ENCODE measurements at places on chromosomes 11 and 22.

DNA sequence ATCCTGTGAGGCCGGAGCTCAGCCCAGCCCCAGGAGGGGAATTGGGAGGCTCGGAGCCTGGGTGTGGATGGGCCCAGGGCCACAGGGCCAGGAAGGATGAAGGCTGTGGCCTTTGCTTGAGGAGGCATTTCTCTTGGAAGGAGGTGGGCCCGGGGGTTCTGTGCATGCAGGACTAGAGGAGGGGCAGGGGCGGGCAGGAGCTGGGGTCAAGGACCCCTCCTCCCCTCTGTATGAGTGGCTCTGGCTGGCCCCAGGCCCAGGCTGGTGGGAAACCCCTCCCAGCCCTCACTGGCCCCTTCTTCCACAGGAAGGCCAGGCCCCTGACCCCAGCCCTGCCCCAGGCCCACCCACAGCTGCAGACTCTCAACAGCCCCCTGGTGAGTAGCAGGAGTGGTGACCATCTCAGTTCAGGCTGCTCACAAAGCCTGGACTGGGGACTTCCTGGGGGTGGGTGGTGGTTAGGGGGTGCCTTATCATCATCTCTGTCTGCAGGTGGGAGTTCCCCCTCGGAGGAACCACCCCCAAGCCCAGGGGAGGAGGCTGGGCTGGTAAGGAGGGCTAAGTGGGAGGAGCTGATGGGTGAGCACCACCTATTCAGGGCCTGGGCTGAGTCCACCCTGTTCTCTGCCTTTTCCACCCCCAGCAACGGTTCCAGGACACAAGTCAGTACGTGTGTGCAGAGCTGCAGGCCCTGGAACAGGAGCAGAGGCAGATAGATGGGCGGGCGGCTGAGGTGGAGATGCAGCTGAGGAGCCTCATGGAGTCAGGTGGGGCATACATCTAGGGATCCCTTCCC, 6.0 kb downstream of the KCNK7 start:
- DNase-seq = no peak

DNA sequence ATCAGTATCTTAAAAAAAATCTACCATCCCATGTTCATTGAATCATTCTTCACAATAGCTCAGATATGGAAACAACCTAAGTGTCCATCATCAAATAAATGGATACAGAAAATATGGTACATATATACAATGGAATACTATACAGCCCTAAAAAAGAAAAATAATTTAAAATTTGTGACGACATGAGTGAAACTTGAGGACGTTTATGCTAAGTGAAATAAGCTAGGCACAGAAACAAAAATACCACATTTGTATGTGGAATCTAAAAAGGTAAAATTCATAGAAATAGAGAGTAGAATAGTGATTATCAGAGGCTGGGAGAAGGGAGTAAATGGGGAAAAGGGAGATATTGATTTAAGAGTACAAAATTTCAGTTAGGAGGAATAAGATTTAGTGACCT, 38.8 kb downstream of the OR9I1 start:
- no peak for DNase-seq

DNA sequence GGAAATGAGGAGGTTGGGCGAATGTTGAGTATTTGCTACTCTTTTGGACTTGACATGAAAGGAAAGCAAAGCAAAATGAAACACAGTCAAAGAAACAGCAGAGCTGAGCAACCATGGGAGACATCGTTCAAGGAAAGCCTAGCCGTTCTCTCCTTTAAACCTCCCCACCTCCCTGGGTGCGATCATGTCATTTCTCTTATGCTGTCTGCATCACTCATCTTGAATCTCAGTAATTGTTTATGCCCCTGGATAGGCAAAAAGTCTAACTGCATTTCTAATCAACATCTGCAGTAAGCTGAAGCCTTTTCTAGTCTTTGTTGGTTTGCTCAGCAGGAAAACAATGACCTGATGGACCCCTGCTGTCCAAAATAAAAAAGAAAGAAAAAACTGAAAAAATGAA, 107.0 kb downstream of the MSANTD4 start:
- no peak for DNase-seq

GRCh38 chr11:521177-521688, 14.1 kb downstream of the HRAS start:
- no peak for DNase-seq

DNA sequence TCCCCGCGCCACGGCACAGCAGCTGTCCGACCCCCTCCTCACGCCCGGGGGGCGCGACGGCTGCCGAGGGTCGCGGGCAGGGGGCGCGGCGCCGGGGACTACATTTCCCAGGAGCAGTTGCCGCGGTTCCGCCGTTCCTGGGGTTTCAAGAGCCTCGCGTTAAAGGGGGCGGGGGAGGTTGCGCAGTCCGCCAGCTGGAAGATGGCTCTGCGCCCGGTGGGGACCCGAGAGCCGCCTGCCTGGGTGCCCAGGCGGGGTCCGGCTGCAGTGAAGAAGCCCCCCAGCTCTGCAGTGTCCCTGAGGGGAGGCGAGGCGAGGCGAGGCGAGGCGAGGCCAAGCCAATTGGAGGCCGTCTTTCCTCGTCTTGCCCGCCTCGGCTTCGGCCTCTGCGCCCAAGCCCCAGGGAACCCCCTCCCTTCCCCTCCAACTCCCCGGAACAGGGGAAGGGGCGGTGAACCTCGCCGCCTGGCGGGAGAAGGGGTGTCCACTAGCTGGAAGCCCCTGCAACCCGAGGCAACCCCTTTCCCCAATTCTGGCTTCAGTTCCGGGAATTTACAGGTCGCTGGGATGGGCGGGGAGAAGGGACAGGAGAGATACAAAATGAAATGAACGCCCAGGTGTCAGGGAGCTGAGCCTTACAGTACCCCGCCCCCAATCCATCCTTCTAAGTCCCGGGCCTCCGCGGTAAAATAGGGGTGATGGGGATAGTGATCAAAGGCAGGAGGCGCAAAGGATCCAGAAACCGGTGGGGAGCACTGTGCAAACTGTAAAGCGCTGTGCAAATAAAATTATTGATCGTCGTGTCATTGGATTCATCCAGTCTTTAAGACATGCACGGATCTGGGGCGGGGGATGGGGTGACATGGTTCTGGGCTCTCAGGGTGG, 5.2 kb upstream of the GCAT start:
- DNase-seq = peak; percentile 82

Measured in left hindlimb (tissue), 1 donor.